Femur (tissue), 1 donor: ENCODE measurements at places on chromosomes 3 and 15.
A peak's percentile ranks its signal among the peaks of the same experiment; 100 is the strongest.

DNA sequence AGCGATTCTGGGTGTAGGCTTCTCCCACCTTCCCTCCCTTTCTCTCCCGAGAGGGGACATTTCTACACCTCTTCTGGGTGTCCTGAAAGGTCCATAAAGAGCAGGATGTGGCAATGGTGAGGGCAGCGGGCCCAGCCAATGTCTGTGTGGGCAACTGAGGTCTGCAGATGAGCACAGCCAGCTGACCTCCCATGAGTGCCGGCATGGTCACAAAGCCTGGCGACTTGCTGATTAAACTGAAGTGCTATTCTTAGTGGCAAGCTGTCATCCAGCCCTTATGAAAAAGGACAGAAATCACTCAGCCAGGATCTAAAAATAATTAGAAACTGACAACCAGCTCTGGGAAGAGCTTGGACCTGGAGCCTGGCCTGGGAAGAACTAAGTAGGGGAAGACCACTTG is 124.3 kb upstream of the RGMA start:
- no peak for DNase-seq

- DNase-seq: no peak
Measured at GRCh38 chr3:135869439-135870105, 96.0 kb upstream of the PPP2R3A start.

- DNase-seq: peak; percentile 13
Measured at GRCh38 chr3:46971742-46972141, 4.8 kb downstream of the CCDC12 start.

DNA sequence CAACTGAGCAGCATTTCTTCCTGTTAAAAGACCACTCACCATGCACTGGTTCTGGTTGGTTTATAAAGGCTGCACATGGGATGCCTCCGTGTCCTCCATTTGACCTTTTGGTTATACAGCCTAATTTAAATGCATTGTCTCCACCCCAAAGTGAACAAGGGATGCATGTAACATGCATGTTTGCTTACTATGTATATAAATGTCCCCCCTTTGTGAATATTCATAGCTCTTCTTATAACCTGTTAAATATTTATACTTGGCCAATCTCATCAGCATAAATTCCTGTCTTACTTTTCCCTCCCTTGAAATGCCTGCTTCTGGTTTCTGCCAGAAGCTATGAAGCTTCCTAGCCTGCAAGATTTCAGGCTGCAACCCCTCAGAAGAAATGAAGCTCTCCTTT is 27.4 kb downstream of the TARS3 start:
- no peak for DNase-seq

- no peak for DNase-seq
Measured at GRCh38 chr3:171415070-171415469, 45.1 kb downstream of the TNIK start.

DNA sequence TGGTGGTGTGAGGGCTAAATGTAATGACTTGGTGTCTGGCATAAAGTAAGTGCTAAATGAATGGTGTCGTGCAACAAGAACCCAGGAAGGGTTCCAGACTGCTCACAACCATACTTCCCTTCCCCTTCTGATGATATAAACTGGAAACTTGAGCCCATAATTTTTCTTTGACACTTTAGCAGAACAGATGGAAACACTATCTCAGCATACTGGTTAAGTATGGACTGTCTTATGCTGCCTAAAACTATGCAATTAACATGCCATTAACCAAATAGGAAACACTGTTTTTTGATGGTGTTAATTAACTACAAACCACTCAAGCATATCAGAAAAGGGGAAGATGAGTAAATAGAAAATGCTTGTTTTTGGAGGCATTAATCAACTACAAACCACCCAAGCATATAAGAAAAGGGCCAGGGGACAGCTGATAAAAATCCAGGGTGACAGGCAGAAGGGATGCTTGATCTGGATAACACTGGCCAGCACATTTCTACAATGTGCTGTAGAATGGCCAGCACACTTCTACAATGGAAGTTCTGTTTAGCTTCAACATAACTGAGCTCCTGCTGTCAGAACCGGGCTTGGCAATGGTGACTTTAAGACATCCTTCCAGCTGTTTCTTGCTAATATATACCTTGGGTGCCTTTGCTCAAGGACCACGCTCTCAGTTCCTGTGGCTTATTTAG is 85.5 kb upstream of the FAM3D start:
- no peak for DNase-seq

GRCh38 chr3:15384510-15385237 is 42.7 kb downstream of the METTL6 start:
- DNase-seq: no peak

- peak; percentile 50 for DNase-seq
Measured at GRCh38 chr3:12187448-12188327, 29.0 kb upstream of the TIMP4 start.

DNA sequence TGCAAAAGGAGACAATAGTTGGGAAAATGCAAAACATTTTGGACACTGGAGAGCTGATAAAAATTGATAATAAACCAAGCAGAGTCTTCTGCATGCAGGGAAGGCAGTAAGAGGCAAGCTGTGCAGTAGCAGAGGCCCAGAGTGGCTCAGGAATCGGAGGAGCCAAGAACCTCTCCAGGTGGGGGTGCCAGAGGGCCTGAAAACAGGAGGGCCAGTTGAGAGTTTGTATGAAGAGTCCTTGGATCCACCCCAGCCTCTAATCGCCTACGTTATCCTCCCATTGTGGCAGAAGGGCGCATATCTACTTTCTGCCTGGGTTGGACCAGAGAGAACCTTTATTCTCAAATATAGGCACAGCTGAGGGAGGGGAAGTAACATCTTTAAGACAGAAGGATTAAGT is 48.9 kb upstream of the RBP1 start:
- no peak for DNase-seq

GRCh38 chr3:12974819-12975218 is 98.4 kb downstream of the IQSEC1 start:
- no peak for DNase-seq

DNA sequence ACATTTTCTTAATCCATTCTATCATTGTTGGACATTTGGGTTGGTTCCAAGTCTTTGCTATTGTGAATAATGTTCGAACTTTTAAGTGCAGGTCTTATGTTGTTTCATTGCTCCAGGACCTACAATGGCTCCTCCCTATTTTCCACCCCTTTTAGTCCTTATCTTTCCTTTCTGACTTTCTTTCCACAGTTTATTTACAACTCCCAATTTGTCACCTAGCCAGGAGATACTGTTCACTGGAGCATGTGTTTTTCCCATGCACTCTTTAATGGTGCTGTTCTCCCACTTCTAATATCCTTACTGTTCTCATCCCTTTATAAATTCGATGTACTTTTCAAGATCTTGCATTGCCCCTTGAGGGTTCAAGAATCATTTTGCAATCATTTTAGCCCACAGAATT is 290.0 kb downstream of the WDR72 start:
- no peak for DNase-seq
